ENCODE measurements at places on chromosomes 6 and 20. TPM values are rescaled to one million over a fixed set of nuclear protein-coding genes. Genes with fewer than 3 reads are reported as not detected.
A peak's percentile ranks its signal among the peaks of the same experiment; 100 is the strongest.

GRCh38 chr20:46757754-46758678 lies 48.6 kb downstream of the SLC2A10 start:
- DNase-seq = peak; percentile 72
- H3K27ac ChIP-seq = no peak overlapping the region
- peaks cover 27% of the 10 kb centered on the region for H3K27me3 ChIP-seq
- H3K4me3 ChIP-seq = no peak overlapping the region
- no peaks in the 10 kb centered on the region for H3K36me3 ChIP-seq
- H3K4me1 ChIP-seq = peaks cover under 1% of the 10 kb centered on the region

Gene SLC4A11
- 5.7 TPM for total RNA-seq

GRCh38 chr20:54138427-54138826 lies 35.4 kb downstream of the CYP24A1 start:
- DNase-seq = no peak
- no peaks in the 10 kb centered on the region for H3K27me3 ChIP-seq
- H3K27ac ChIP-seq = no peak overlapping the region
- H3K4me1 ChIP-seq = peaks cover 9% of the 10 kb centered on the region
- H3K36me3 ChIP-seq = no peaks in the 10 kb centered on the region
- H3K4me3 ChIP-seq = no peak overlapping the region

Gene INSM1
- total RNA-seq = not detected

DNA sequence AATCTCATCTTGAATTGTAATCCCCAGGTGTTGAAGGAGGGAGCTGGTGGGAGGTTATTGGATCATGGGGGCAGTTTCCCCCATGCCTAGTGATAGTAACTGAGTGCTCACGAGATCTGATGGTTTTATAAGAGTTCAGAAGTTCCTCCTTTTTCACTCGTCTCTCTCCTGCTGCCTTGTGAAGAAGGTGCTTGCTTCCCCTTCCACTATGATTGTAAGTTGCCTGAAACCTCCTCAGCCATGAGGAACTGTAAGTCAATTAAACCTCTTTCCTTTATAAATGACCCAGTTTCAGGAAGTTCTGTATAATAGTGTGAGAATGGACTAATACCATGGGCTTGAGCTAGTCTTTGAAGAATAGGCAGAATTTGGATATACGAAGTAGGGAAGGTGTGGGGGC lies 113.9 kb downstream of the RIN2 start:
- H3K36me3 ChIP-seq = no peaks in the 10 kb centered on the region
- no peak overlapping the region for H3K27ac ChIP-seq
- no peaks in the 10 kb centered on the region for H3K27me3 ChIP-seq
- DNase-seq = no peak
- peaks cover 6% of the 10 kb centered on the region for H3K4me1 ChIP-seq
- H3K4me3 ChIP-seq = no peak overlapping the region

GRCh38 chr6:8085053-8085511 lies 17.3 kb downstream of the EEF1E1 start:
- peak; percentile 96 for DNase-seq
- H3K27ac ChIP-seq = peak overlapping the region; percentile 75
- H3K36me3 ChIP-seq = peaks cover 50% of the 10 kb centered on the region

- no peaks in the 10 kb centered on the region for H3K4me1 ChIP-seq
- H3K36me3 ChIP-seq = no peaks in the 10 kb centered on the region
- DNase-seq = no peak
Observed at GRCh38 chr6:161511447-161512095, 237.7 kb upstream of the AGPAT4 start.

DNA sequence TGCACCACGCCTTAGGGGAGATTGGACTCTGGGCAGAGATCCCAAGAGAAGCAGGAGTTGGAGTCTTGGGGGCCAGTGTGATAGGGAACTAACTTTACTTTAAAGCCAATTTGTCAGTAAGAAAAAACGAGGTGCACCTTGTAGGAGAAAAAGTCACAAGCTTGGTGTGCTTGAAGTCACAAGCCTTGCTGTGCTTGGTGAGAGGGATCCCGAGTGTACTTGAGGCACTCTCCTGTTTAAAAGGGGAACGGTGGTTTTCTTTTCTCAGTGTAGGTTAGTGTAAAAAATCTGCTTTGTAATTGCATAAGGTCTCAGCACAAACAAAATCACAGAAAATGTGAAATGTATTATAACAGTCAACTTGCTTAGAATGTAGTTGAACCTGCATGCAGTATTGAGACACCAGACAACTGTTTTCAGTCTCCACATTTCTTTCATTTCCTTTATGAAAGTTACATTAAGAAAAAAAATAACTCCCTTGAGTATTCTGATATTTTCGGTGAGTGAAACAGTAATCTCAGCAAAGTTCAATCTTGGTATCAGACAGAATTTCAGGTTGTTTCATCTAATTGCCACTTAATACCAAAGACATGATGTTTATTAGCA lies 111.1 kb upstream of the DUSP22 start:
- H3K4me1 ChIP-seq = no peaks in the 10 kb centered on the region
- no peak overlapping the region for H3K27ac ChIP-seq
- H3K27me3 ChIP-seq = no peaks in the 10 kb centered on the region
- H3K4me3 ChIP-seq = no peak overlapping the region
- H3K36me3 ChIP-seq = no peaks in the 10 kb centered on the region

- no peak overlapping the region for H3K27ac ChIP-seq
- no peaks in the 10 kb centered on the region for H3K36me3 ChIP-seq
- H3K4me3 ChIP-seq = no peak overlapping the region
- no peak for DNase-seq
Observed at GRCh38 chr20:2753461-2754040, 46.9 kb downstream of the CPXM1 start.

DNA sequence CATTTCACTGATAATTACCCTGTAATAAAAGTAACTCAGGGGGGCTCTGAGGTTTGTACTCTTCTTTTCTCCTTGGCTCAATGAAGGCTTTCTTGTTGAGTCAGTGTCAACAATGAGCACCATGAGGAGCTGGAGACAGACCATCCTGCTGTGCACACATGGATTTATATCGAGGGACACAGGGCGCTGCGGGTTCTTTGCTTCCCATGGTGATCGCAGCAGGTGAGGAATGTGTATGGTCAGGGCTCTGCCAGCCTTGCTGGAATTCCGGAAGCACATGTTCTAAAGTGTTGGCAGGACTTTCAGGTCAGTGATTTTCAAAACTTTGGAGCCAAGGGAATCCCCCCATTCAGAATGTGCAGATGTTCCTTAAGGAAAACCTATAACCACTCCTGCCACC lies 27.1 kb downstream of the SMOC2 start:
- no peaks in the 10 kb centered on the region for H3K4me1 ChIP-seq
- no peak for DNase-seq
- H3K27me3 ChIP-seq = peaks cover 92% of the 10 kb centered on the region
- H3K27ac ChIP-seq = no peak overlapping the region

DNA sequence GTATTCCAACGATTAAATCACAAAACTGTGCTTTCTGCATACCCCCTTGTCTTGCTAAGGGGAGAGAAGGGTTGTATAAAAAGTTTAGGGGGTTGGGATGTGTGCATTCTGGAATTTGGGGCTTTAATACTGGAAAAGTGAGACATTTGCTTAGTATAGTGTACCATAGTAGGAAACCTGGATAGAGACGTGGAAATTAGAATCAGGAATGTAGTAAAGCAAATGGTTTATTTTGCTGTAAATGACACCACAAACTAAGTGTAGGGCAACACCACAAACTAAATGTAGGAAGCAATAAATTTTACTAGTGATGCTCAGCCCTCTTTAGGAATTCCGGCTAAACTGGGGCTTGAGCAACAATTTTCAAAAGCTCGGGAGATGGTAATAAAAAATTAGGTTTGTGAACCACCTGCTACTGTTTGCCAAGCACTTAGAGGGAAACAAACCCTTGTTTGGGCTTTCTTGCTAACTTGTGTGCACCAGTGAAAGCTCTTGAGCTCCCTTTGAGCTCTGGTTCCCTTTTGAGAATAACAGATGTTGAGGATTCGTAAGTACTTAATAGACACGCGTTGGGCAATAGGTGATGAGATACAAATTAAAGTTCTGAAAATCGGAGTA lies 13.8 kb downstream of the BRD2 start:
- H3K27me3 ChIP-seq = no peaks in the 10 kb centered on the region
- H3K36me3 ChIP-seq = peaks cover 60% of the 10 kb centered on the region
- H3K4me3 ChIP-seq = no peak overlapping the region
- peak; percentile 13 for DNase-seq
- peaks cover 31% of the 10 kb centered on the region for H3K4me1 ChIP-seq
- no peak overlapping the region for H3K27ac ChIP-seq

- no peak for DNase-seq
- H3K4me3 ChIP-seq = no peak overlapping the region
- H3K36me3 ChIP-seq = no peaks in the 10 kb centered on the region
- H3K27ac ChIP-seq = no peak overlapping the region
- no peaks in the 10 kb centered on the region for H3K27me3 ChIP-seq
- H3K4me1 ChIP-seq = no peaks in the 10 kb centered on the region
Observed at GRCh38 chr6:436308-437036, 44.9 kb downstream of the IRF4 start.

DNA sequence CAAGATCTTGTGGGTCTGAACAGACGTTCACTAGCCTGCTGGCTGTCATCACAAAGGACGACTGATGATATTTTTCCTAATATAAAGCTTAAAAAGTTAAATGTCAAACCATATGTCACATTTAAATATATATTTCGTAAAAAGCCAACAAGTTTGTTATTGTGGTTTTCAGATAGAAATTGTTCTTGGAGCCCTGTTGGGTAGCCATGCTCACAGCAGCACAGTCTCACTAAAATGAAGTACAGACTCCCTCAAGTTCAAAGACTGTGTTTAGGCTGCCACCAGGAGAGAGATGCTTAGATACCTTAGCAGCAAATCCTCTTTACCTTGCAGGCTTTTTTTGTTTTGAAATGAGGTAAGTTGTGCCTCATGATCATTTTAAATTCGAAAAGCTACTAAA lies 17.8 kb downstream of the EEF1E1 start:
- H3K27me3 ChIP-seq = no peaks in the 10 kb centered on the region
- no peak for DNase-seq
- peaks cover 35% of the 10 kb centered on the region for H3K4me1 ChIP-seq
- H3K36me3 ChIP-seq = peaks cover 47% of the 10 kb centered on the region
- no peak overlapping the region for H3K4me3 ChIP-seq

DNA sequence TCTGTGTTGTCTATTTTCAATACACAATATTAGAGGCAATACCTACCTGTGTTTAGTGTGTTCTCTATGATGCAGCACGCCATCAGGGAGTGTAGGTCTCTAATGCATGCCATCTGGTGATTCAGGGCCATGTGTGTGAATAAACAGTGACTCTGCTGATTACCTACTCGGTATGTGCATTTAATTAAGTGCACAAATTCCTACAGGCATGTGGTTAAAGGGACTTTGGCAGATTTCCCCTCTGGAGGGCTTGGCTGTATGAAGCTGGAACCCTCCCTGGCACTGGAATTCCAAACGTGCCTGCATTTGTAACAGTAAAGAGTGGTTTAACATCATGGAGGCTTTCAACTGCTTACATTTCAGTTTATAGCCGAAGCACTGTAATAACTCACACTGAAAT lies 401.5 kb upstream of the SASH1 start:
- H3K27ac ChIP-seq = peak overlapping the region; percentile 74
- H3K4me1 ChIP-seq = peaks cover 24% of the 10 kb centered on the region
- peak; percentile 38 for DNase-seq
- H3K36me3 ChIP-seq = no peaks in the 10 kb centered on the region
- H3K4me3 ChIP-seq = no peak overlapping the region

GRCh38 chr6:23016696-23017095 lies 447.3 kb downstream of the HDGFL1 start:
- H3K27me3 ChIP-seq = no peaks in the 10 kb centered on the region
- DNase-seq = no peak
- H3K4me1 ChIP-seq = peaks cover 19% of the 10 kb centered on the region

Gene DNMT3B
- total RNA-seq = 2.0 TPM

DNA sequence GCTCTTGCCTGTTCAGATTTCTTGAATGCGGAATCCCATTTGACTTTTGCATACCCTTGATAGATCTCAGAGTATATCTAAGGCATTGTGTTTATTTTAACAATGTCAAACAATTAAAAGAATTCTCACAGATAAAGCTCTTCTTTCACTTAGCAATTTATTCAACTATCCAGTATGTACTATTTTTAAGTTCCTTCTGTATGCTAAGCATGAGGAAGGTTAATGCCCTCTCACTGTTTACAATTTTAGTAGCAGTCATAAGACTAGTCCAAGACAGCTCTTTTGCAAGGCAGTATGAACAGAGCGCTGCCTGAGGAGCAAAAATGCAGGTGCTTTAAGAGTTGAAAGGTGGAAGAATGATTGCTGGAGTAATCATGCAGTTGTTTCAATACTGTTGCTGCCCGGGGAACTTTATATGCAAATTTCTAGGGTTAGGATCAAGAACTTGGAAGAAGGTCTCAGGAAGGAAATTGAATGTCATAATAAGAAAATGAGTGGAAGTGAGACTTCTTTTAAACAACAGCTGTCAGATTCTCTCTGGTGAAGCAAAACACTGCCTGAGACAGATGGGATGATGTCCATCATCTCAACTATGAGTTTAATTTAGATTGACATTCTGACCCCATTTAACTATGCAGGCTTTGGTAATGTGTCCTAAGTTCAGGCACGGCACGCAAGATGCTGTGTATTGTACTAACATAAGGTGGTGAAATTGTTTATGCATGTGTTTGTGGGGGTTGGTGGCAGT lies 1303.5 kb upstream of the CITED2 start:
- no peak overlapping the region for H3K27ac ChIP-seq
- H3K36me3 ChIP-seq = no peaks in the 10 kb centered on the region
- no peaks in the 10 kb centered on the region for H3K4me1 ChIP-seq
- no peak for DNase-seq

DNA sequence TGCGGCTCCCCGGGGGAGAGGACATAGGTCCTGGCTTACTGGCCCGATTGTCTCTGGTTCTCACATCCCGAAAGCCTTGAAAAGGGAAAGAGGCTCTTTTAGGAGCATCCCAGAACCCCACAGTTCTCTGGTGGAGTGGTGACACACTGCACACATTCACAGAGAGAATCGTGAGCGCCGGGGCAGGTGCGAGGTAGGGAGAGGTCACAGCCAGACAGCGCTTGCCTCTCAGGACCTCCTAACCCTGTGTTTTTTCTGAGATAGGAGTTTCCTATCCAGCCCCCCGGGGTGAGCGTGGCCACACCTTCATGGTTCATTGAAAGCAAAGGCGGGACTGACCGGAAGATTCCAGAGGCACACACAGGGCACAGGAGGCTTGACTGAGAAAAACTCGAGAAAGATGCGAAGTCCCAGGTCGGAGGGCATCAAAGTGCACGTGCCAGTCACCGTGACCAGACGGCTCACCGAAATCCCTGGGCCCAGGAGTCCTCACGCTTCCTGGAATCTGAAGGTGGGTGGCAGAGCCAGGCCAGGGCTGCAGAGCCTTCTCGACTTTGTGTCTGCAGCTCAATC lies 46.5 kb upstream of the FRMD1 start:
- H3K27me3 ChIP-seq = peaks cover 33% of the 10 kb centered on the region
- H3K36me3 ChIP-seq = no peaks in the 10 kb centered on the region
- no peak overlapping the region for H3K27ac ChIP-seq
- DNase-seq = no peak

DNA sequence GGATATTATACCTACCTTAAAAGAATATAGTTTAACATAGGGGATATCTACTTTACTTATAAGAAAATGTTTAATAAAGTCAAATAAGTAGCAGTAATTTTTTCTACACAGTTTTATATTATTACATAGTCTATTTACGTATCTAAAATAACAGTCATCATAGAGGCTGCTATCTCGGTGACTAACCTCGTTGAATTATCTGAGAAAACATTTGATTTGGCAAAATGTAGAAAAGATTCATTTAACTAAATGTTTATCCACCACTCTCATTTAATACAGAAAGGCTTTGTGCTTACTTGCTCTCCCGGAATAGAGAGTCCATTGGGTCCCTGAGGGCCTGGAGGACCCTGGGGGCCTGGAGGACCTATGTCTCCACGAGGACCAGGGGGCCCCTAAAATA lies 103.6 kb downstream of the COL12A1 start:
- no peaks in the 10 kb centered on the region for H3K27me3 ChIP-seq
- H3K27ac ChIP-seq = no peak overlapping the region
- DNase-seq = no peak
- no peak overlapping the region for H3K4me3 ChIP-seq
- peaks cover 44% of the 10 kb centered on the region for H3K36me3 ChIP-seq

Data from MCF 10A (cell line).